Stimulated activated naive B cell treated with anti-CD40 and anti-IgM and Interleukin-4, amounts not matched to agents 10 μg/mL and 1 μg/mL and 100 μg/mL, for 72 hours (primary cell): ENCODE measurements at places on chromosomes 6 and 20.

DNA sequence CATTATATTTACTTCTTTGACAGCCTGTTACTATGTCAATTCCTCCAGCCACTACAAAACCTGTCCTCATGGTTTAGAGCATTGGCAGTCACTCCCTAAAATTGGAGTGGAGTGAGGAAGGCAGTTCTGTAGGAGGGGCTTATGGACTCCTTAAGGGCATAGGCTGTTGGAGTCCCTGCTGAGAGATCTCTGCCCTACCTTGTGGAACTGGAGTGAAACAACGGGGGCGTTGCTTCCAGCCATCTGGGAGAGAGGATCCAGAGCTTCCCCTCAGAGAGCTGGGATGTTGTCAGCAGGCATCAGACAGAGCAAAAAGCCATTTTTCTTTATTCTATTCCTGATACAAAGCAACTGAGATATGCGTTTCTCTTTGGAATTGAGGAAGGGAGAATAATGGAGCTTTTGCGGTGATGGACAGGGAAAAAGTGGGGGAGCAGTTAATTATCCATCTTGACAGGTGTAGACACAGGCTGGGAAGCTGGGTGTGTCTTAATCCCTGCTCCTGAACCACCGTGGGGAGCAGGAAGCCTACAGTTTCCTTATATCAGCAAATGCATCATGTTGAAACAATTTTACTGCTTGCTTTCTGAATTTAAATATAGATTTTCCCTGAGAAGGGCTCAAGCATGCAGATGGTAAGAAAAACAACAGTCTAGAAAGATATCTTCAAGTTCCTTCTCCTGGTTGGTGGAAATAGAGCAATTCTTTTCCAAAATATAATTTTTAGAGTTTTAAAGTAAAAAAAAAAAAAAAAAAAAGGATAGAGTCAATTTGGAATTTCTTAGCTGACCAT, 402.5 kb downstream of the PLCB1 start:
- no peak for DNase-seq

DNA sequence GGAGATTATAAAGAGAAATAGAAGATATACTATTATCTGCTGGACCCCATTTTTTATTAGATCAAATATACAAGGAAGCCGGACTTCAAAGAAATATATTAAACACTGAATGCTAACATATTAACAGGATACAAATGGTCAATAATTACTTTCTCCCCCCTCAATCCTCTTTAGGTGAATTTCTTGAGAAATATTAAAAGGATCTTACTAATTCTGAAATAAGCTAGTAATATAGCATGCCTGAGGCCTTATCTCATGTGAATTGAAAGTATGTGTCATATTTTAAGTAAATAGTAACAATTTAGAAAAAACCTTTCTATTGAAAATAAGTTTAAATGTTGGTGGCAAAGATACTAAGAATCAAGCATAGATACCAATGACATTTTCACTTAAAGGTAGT, 954.7 kb upstream of the MAN1A1 start:
- no peak for DNase-seq

GRCh38 chr6:25315194-25316177, 36.3 kb downstream of the CARMIL1 start:
- DNase-seq, result no peak

DNA sequence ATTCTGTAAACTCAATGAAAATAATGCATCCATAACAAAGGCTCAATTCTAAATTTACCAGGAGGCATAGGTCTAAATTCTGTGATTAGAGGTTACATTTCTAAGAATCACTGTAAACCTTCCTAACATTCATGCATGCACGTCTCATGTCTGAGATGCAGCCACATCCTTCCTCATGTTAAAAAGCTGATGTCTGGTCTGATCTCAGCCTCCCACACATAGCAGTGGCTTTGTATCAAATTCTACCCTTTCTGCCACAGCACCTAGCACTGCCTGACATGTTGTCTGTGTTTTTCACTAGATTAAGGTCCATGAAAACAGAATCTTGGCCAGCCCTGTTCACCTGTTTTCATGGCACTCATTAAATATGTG, 171.1 kb downstream of the WDR27 start:
- no peak for DNase-seq

DNA sequence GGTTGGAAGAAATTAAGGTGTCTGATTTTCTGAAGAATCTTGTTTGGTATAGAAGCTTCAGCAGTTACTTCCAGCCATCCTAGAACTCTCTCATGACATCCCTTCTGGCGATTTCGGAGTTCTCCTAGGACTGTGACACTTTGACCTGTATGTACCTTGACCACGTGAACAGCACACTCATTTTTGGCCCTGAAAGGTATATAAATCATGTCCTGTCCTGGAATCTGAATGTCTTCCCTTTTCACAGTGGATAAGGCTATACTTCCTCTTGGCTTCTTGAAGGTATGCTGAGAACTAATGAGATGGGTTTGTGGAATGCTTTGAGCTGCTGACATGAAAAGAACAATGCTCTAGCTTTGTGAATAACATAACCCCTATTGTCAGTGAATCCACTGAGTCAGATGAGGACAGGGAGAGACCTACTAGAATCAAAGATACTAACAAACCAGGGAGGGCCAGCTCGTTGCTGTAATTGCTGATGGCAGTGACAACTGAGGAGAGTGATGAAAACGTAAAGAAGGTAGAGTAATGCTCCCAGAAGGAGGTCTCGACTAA, 6.0 kb upstream of the ZDHHC14 start:
- no peak for DNase-seq

GRCh38 chr20:56752274-56752673, 123.2 kb downstream of the TFAP2C start:
- DNase-seq, result no peak

- DNase-seq, result no peak
Observed at GRCh38 chr6:27332692-27333641, 20.9 kb upstream of the POM121L2 start.
